ENCODE measurements at places on chromosomes 7 and 10.

- no peak for DNase-seq
These were observed 186.8 kb downstream of the PARD3 start for GRCh38 chr10:34628174-34628796.

GRCh38 chr10:60008816-60009215, 102.5 kb upstream of the CCDC6 start:
- DNase-seq: no peak

GRCh38 chr7:5193880-5194279, 3.8 kb downstream of the WIPI2 start:
- no peak for DNase-seq

DNA sequence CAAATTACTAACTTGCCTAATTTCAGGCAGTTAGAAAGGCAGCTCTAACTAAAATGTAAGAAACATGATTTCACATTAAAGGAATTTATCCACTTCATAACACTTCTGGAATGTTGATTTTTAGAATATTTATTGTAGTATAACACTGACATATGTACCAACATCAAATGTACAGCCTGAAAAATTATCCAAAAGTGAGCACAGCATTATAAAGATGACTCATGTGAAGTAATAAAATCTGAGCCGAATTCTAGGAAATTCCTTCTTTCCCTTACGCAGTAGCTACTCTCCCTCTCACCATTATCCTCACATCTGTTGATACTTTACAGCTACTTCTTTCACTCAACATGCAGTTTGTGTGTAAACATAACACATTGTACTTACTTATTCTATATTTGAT, 610.6 kb downstream of the ZWINT start:
- DNase-seq: no peak

DNA sequence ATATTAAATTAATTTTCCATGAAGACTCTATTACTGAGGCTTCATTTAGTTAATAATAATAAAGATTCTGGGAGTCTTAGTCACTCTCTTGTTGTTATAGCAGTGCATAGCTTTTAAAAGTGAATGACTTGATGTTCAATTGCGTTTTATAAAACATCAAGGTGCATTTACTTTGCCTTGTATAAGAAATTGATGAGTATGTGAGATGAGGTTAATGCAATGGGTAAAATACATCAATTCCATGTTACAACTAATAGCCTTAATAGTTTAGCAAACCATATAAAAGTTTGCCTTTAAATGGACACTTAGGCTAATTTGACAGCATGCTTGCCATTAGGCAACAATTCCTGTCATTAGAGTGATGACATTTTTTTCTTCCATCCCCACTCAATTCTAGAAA, 173.6 kb upstream of the TEX47 start:
- no peak for DNase-seq

GRCh38 chr7:140649556-140650205, 9.1 kb upstream of the DENND2A start:
- DNase-seq: no peak

- no peak for DNase-seq
These were observed 820.6 kb upstream of the KCND2 start for GRCh38 chr7:119452401-119452800.

- no peak for DNase-seq
These were observed 126.4 kb upstream of the GHITM start for GRCh38 chr10:84012831-84013458.

DNA sequence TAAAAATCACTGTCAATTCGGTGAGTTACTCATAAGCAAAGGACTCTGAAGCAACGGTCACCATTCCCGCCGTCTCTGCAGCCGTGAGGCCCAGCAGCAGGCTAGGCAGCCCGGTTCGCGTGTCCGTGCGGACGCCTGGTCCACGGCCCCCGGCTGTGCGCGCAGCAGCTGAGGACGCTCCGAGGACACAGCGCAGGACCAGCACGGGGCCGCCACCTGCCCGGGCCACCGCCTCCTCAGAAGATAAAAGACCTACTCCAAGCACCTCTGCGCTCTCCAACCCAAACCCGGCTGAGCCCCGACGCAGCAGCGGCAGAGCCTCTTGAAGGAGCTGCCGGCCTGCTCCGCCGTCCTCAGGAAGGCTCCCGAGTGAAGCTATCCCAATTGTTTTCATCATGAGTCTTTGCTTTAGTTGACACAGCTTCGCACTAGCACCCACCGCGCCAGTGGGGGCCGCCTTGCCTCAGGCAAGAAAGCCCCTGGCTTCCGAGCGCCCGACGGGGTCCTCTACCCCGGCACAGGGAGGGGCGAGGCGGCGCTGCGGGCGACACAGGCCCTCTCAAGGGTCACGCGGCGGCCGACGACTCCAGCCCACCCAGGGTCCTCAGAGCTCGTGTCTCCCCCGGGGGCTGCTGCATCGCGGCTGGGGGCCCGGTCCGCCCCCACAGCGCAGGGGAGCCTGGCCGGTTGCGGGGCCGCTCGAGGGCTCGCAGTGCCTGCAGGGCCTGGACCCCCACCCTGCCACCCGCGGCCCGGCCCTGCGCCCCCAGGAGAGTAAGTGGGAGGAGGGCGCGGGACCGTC, 16.9 kb upstream of the GPR146 start:
- DNase-seq: no peak

GRCh38 chr7:144941127-144941526, 105.3 kb upstream of the TPK1 start:
- DNase-seq: no peak

- no peak for DNase-seq
These were observed 22.3 kb upstream of the RHBDD2 start for GRCh38 chr7:75856536-75856935.

DNA sequence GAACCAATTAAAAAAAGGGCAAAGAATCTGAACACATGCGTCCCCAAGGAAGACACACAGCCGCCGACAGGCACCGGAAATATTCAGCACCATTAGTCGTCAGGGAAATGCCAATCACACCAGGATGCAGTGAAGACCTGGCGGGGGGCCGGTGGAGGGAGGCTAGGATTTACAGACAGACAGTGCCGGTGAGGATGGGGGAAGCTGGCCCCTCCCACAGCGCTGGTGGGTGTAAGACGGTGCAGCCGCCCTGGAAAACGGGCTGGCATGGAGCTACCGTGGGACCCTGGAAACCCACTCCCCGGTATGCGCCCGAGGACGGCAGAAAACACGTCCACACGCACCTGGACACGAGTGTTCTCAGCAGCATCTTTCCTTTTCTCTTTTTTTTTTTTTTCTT, 4.8 kb upstream of the ADAP1 start:
- DNase-seq: no peak

- no peak for DNase-seq
These were observed 43.0 kb downstream of the DNAJC12 start for GRCh38 chr10:67794909-67795460.

DNA sequence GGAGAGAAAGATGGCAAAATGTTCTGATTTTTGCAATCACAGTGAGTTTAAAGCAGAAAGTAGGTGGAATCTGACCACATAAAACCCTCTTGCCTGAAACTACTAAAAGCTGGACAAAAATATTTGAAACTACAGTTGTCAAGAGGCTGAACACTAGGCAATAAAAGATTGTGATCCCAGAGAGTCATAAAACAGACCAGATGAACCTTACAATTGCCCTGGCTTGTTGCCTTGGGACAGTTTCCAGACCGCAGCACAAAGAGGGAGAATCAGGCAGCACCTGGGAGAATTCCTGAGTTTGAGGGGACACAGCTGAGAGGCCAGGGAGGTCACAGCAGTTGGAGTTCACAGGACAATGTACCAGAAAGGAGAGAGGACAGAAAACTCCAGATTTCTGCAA, 107.3 kb upstream of the NANOS1 start:
- no peak for DNase-seq

DNA sequence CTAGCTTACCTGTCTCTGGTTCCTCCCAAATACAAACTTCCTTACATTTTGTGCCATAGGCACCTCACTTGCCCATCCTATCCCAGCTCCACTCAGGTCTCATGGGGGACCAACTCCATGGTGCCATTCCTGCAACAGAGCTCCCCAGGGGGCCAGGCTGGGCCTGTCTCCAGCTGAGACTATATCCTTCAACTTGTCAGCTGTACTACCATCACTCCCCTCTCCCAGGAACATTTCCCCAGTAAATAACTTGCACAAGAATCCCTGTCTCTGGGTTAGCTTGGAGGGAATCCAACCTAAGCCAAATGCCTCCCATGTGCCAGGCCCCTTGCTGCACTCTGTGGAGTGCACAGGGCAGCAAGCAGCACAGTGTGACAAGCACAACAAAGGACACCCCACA, 33.2 kb downstream of the FRMPD2 start:
- no peak for DNase-seq

DNA sequence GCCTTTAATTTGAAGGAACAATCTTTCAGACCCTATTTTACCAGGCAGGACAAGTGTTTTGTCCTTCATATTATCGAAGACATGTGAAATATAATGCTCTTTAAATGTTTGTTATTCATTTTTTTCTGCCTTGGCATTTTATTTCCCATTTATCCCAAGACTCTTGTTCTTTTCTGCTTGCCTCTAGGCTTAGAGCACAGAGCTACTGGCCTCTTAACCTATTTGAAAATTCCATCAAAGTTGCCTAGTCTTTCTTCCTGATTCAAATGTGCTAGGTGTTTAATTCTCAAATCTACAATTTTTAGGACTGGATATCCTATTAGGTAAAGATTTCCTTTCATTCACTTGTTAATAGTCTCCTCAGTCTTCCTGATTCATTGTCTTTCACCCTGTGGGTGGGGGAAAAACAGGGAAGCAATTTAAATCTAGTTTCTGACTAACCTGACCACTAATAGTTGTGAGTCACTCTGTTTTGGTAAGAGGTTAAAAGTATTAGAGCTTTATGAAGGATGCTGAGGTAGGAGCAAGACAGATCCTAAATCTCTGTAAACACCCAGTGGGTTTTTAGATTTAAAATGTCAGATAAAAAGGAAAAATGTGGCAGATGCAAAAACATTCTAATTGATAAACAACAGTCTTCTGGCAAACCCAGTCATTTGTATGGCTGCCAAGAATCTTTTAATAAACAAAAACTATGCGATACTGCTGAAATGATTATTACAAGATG, 1.5 kb downstream of the LIPK start:
- no peak for DNase-seq

GRCh38 chr10:13759168-13759567, 172.4 kb downstream of the PRPF18 start:
- DNase-seq: no peak

GRCh38 chr10:118841881-118842605, 87.3 kb upstream of the CACUL1 start:
- no peak for DNase-seq

GRCh38 chr10:110007701-110008517, at the start of gene ADD3:
ADD3 (plus strand) TSS chr10:110007984; CDS start chr10:110100654, 92,670 bp downstream.
- DNase-seq: peak; percentile 88

GRCh38 chr7:229184-229964, 37.0 kb downstream of the FAM20C start:
- no peak for DNase-seq

DNA sequence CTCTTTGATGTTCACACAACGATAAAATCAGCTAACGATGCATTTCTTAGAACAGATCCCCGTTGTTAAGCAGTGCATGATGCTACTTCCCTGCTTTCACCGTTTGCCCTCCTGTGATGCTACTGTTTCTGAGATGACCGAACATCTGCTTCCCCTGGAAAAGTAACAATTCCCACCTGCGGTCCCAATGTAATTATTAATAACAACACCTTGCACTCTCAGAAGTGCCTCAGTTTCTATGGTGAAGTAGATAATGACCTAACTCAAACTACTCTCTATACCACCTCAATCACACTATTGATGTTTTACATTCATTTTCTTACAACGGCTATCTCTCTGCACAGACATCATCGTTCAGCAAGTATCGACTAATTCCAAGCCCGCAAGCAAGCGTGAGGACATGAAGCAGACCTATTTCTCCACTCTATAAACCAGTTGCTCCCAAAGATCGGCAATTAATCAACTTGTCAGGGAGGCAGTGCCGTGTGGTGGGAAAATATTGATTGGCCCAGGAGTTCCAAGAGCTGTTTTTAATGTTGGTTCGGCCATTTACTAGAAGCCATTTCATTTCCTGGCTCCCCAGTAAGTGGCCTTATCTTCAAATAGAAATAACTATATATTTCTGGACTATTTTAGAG, 42.7 kb downstream of the FAM107B start:
- no peak for DNase-seq

DNA sequence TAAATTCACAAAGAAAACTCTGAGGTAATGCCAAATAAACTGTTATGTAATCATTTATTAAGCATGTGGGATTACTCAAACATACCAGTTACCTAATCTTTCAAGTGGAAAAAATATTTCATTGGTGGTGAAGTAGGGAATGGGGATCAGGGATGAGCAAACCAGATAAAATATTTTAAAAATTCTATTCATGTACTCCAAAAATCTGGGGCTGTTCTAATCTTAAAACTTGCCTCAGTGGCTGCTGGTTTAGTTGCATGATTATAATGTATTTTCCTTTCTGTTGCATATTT, 19.5 kb downstream of the LMOD2 start:
- DNase-seq: no peak

DNA sequence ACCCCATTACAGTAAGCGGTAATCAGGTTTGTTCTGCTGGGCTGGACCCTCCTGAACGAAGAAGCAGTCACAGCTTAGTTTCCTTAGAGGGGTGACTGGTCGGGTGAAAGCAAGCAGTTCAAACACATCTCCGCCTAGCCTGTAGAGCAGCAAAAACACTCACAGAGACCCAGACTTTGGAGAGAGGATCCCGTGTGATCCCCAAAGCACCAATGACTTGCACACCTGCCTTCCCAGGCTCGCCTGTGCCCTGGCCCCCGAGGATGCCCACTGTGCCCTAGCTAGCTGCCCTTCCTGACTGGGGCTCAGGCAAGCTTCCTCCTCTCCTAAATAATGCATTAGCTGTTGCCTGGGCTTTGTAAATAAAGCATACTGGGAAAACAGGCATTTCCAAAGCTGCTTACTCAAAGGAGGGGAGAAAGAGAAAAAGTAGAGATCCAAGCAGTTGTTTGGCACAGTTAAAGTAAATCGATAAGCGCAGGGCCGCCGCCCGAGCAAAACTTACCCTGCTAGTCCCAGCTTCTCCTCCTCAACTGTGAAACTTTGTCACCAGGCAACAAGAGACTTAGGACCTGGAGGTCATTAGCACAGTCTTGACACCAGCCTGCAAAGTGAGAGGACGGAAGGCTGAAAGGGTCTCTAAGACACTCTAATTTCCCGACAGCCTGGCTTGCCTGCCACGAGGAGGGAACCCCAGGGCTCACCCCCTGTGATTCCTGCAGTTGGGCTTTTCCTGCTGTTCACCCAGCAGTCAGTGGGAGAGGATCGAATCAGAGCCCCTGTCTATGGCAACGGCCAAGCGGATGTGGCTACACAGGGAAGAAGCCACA, 4.8 kb downstream of the LRRC18 start:
- DNase-seq: no peak

- DNase-seq: no peak
These were observed 115.8 kb upstream of the SEC61G start for GRCh38 chr7:54874804-54875203.

- DNase-seq: no peak
These were observed 51.1 kb upstream of the ADARB2 start for GRCh38 chr10:1788401-1788800.

GRCh38 chr10:74011770-74012169, 13.9 kb downstream of the VCL start:
- no peak for DNase-seq

GRCh38 chr10:100998991-100999741, 442 bp upstream of the LZTS2 start:
- DNase-seq: peak; percentile 59

- no peak for DNase-seq
These were observed 5.4 kb upstream of the ZFYVE27 start for GRCh38 chr10:97731346-97732051.

All from stimulated activated CD8-positive, alpha-beta memory T cell treated with anti-CD3 and anti-CD28 coated beads, Interleukin-7, amount 100 ng/mL, for 1 hour (primary cell).